ENCODE measurements at places on chromosomes 7 and 10.

DNA sequence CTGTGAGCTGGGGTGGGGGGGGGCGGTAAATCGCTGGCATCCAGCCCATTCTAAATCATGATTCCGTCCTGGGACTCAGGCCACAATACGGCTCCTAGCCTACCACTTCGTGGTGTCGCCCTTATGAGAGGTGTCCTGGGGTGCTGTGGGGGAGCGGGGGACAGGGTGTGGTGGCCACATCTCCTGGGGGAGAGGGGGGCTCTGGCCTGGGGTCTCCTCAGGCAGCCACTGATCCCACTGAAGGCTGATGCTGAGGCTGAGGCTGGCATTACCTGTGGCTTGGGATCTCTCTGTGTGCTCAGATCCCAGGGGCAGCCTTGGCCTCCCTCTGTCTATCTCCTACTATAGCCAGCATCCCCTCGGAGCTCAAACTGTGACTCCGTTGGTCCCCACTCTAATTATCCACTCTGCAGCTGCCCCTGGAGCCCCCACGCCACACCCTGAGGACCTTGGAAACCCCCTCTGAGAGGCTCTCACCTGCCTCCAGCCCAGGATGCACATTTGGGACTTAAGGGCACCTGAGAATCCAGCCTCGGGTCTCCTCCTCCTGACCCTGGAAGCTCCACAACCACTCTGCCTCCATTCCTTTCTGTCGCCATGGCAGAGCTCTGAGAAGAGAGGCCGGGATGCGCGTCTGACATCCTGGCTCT, 249.3 kb upstream of the TCERG1L start:
- no peak for DNase-seq

- DNase-seq: no peak
These were observed 2.0 kb downstream of the CYP26C1 start for GRCh38 chr10:93062514-93063143.

- DNase-seq: no peak
These were observed 619 bp downstream of the EXOC4 start for GRCh38 chr7:133253519-133253875.

DNA sequence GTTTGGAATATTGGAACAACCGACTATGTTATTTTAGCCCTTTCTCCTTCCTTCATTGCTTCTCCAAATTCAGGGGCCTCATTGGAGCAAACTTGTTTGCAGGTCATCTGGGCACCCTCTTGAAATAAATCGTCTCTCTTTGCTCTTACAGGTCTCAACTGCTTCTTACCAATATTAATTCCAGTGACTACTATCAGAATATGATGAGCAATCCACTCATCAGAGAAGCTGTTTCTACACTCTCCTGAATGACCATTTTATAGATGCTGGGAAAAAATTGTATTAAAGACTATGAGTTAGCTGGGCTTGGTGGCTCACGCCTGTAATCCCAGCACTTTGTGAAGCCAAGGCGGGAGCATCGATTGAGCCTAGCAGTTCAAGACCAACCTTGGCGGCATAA, 12.5 kb upstream of the HNRNPF start:
- no peak for DNase-seq

- DNase-seq: no peak
These were observed 66.8 kb upstream of the COL13A1 start for GRCh38 chr10:69734797-69735468.

- no peak for DNase-seq
These were observed 10.1 kb downstream of the FZD9 start for GRCh38 chr7:73443548-73444255.

DNA sequence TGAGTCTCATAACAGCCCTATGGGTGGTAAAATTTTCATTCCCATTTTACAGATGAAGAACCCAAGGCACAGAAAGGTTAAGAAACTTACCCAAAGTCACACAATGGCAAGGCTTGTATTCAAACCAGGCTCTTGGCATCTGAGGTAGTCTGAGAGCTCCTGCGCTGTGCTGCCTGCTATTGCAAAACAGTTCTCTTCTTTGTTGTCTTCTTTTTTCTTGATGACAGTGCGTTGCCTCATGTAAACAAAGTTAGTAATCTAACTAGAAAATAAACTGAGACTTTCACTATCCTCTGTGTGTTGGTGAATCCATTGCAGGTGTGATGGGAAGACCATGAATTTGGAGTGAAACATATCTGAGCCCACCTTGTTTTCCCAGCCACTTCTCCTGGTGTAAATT, 240.8 kb downstream of the PTEN start:
- DNase-seq: no peak

- no peak for DNase-seq
These were observed 5.7 kb upstream of the PIP start for GRCh38 chr7:143126146-143126545.

GRCh38 chr10:70863470-70864160, 24.8 kb downstream of the PCBD1 start:
- no peak for DNase-seq

GRCh38 chr7:143499743-143500348, 22.2 kb downstream of the TAS2R41 start:
- DNase-seq: no peak

DNA sequence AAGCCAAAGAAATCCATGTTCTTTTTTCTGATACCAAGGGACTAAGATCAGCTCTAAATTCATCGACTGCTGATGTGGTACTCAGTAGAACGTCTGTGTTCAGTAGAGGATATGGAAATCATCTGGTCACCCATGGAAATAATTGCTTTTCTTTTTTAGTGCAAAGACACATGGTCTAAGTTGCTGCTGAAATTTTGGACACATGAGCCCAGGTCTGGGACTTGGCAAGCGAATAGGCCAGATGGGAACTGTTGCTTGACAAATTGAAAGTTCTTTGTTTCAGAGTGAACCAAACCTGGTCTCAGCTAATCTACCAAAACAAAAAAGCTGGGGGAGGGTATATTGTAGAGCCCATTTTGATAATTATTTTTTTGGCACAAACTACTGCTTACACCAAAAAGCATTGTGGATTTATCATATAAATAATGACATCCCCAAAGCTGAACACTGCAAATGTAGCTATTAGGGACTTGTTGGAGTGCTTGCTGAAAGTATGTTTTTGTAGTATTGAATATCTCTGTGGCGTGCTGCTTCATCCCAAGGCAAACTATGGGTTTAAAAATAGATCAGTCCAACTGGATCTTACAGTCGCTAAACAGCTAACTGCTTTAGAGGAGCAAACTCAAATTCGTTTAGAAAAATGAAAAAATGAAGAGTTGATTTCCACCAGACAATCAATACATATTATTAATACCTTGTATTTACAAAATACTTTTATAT, 144.7 kb downstream of the TRIL start:
- no peak for DNase-seq

- DNase-seq: no peak
These were observed 109.2 kb downstream of the ARHGAP12 start for GRCh38 chr10:31819391-31819820.

- no peak for DNase-seq
These were observed 1.8 kb downstream of the CHRM2 start for GRCh38 chr7:136869991-136870865.

- DNase-seq: no peak
These were observed 118.6 kb downstream of the STRA8 start for GRCh38 chr7:135352285-135352684.

DNA sequence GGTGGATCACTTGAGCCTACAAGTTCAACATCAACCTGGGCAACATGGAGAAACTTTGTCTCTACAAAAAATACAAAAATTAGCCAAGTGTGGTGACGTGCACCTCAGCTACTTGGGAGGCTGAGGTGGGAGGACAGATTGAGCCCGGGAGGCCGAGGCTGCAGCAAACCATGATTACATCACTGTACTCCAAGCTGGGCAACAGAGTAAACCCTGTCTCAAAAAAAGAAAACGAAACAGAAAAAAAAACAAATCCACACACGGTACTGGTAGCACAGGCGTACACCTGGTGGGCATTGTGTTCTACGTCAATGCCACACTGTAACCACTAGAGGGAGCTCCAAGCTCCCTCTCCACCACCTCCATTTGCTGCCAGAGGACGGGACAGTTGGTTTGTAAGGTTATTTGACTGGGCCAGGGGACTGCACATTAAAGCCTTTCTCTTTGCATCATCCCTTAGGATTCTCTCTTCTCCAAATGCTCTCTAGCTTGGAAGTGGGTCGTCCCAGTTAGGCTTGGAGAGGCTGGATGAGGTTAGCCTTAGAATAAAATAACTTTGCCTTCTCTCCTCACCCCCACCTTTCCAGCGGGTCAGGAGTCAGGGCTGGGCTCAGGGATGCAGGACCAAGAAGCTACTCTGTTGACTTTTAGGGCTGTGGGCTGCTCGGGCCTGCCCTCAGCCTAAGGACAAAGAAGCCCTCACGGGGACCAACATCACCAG, 130.8 kb downstream of the SORBS1 start:
- peak; percentile 8 for DNase-seq

DNA sequence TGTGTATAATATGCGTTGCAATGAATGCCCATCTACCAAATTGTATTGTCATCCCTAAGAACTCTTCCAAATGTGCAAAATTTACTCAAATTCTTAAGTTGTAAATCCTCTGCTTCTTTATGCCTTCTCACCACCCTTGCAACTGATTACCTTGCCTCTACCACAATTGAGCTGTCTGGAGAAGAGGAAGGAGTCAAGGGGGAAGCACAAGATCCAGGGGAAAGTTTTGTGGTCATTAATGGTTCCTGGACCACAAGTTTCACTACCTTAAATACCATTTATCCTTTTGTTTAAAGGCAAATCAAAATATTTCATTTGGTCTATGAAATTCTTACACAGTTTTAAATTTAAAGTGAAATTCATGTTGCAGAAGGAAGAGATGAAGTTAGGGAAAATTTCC, 16.7 kb downstream of the CRPPA start:
- no peak for DNase-seq

DNA sequence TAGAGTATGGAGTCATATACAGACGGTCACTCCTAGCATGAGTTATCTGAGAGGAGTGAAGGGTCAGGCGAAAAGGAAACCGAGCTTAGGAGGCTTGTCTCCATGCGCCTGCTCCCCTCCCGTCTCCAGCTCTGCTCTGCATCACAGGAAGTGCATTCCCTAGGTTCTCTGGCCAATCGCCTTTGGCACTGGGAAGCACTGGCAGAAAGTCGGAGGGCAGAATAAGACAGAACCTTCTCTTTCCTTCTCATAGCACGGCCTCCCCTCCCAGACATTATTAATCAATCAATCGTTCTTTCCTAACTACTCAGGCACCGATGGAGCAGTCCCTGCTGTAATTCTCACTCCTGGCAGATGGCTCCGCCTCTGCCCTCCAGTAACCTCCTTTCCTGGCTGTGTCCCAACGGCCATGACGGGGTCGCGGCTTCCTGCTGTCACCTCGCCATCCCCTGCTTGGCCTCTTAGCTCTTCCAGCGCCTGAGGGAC, 177.1 kb downstream of the FRMD4A start:
- no peak for DNase-seq

DNA sequence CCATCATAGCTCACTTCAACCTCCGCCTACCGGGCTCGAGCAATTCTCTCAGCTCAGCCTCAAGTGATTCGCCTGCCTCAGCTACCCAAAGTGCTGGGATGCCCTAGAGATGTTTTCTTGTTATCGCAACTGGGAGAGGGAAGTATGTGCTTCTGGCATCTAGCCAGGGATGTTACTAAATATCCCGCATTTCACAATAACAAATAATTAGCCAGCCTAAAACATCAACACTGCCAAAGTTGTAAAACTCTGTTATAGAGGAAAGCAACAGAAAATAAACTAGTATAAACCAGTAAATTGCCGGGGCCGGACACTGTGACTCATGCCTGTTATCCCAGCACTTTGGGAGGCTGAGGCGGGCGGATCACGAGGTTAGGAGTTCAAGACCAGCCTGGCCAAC, 7.2 kb downstream of the INA start:
- DNase-seq: no peak

DNA sequence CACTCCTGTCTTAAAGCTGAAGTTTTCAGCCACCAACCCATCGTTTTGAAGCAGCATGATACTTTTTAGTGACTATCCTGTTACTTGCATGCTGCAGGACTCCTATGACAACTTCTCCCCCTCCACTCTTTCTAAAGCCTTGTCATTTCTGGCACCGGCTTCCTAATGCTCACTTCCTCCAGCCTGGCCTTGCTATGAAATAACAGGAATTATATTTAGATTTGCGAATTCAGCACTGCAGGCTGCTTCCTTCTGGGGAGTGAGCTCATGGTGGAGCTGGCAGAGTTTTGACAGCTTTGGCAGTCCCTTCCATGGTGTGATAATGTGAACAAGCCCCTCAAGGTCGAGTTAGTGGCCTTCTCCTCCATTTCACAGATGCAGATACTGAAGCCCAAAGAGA, 13.4 kb downstream of the BLNK start:
- no peak for DNase-seq

- no peak for DNase-seq
These were observed 209.3 kb upstream of the IMMP2L start for GRCh38 chr7:111771638-111772037.

DNA sequence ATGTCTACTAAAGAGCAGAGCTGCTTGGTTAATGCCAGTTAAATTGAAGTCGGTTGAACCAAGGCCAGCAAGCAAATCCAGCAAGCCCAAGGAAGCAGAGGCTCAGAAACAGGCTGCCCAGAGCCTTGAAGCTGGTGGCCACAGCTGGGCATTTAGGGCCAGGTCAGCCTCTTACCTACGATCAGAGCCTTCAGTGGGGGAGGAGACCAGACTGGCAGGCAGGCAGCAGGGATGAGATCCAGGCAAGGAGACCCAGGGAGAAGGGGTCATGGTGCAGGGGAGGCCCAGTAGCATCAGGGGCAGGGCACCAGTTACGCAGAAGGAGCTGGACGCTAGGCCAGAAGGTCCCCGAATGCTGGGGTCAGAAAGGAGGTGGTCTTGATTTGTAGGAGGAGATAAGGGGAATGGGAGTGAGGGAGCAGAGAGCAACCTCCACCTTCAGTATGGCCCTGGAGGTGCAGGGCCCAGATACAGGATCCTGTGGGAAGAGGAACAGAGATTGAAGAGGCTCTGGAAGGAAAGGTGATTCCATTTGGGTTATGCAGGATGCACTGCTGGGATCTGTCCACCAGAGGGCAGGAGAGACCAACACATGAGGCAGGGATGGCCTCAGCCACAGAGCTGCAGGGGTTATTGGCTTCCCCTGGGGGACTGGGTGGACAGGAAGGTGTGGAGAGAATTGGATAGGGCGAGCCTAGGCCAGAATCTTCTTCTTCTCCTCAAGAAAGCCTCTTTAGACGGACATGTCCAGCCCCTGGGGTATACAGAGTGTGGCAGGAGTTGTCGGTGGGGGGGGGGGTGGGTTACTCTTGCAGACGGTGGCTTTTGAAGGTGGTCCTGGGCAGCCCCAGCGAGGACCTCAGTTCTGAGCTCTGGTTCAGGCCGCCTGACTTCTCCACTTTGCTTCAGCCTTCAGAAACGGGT, 132.6 kb upstream of the PODXL start:
- peak; percentile 4 for DNase-seq

DNA sequence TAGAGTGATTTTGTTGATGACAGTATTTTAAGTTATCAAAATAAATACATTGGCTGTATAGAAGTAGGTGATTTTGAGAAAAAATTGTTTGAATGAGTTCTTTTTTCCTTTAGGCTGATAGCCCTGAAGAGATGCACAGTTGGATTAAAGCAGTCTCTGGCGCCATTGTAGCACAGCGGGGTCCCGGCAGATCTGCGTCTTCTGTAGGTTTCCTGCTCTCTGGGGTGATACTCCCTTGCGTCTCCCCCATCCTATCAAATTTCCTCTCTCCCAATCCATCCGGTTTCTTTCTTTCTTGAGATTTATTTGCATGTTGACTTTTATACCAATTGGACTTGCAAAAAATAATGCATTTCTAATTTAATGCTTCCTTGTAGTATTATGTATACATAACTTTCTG, 27.6 kb upstream of the ARMS2 start:
- DNase-seq: no peak

GRCh38 chr10:92880233-92880861, 32.0 kb downstream of the EXOC6 start:
- no peak for DNase-seq
